Panc1 (cell line): ENCODE measurements at places on chromosomes 11 and 22. TPM values are rescaled to one million over a fixed set of nuclear protein-coding genes. Genes with fewer than 3 reads are reported as not detected.

The MIAT gene
- total RNA-seq: 0.33 TPM

DNA sequence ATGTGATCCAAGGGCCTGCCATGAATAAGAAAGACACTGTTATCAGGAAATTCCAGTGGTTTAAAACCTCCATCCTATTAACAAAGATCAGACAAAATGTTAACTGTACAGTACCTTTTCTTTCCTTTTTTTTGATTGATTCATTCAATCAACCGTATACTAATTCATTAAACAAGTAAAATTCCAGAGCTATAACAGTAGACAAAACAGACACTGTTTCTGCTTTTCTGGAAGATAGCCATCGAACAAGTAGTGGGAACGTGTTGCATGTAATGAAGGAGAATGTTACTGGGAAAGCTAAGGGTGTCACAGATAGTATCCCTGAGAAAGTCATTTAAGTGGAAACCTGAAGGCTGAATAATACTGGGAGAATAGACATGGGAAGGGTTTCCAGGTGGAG is 73.7 kb upstream of the ALKBH3 start:
- no peak for DNase-seq

DNA sequence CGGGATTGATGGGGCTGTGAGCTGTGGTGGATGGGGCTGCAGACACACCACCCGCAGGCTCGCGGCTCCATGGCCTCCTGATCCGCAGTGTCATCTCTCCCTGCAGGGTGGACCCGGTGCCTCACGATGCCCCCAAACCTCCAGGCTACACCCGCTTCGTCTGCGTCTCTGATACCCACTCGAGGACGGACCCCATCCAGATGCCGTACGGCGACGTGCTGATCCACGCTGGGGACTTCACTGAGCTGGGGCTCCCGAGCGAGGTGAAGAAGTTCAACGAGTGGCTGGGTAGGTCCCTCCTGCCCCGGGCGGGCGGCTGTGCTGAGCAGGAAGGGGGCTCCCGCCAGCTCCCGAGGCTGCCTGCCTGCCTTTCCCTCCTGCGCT is 23.1 kb downstream of the MPPED1 start:
- DNase-seq: no peak

The SLC22A8 gene
- total RNA-seq: not detected

DNA sequence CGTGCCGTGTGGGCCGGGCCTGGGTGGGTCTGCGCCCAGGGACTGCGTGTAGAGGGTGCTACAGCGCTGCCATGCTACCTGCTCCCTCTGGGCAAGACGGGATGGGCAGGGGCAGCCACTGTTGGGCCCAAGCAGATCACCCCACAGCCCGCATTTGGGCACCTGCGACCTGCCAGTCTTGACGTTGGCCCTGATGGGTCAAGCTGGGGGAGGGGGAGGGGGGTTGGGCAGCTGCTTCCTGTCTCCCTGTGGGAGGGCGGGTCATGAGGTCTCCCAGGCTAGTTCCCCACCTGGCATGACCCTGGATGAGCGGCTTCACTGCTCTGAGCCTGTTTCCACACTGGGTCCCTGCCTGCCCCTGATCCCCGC is 2.8 kb upstream of the RPS19BP1 start:
- no peak for DNase-seq

DNA sequence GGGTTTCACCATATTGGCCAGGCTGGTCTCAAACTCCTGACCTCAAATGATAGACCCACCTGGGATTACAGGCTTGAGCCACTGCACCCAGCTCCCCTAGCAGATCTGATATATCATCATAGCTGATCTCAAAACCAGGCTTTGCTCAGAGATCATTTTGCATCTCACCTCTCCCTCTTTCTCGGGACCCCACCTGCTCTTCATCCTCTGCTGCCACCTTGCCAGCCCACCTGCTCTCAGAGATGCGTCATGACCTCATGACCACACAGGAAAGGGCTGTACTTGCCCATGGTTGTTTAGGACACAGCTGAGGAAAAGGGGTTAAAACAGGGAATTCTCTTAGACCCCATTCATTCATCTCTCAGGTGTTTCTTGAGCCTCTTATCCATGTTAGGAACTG is 27.4 kb downstream of the POU2F3 start:
- DNase-seq: no peak

DNA sequence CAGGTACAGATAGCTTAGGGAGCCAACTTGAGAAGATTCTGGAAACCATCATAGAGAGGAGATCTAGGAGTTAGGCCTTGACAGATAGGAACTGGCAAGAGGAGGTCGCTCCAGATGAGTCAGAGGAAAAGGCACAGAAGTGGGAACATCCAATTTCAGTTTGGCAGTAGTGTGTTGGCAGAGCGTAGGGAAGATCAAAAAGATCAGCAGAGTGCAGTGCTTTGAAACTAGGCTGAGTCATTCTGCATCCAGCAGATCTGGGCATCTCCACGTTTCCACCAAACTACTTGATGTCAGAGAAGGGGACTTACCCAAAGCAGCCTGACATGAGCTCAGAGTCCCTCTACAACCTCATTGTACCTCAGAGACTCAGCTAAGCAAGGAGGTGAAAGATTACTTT is 58.5 kb downstream of the GAB4 start:
- no peak for DNase-seq

The C11orf91 gene
- total RNA-seq: 1.3 TPM

- DNase-seq: no peak
These were observed 7.4 kb downstream of the BMAL1 start for GRCh38 chr11:13284776-13285588.
